ENCODE measurements at places on chromosomes 1 and 21.

DNA sequence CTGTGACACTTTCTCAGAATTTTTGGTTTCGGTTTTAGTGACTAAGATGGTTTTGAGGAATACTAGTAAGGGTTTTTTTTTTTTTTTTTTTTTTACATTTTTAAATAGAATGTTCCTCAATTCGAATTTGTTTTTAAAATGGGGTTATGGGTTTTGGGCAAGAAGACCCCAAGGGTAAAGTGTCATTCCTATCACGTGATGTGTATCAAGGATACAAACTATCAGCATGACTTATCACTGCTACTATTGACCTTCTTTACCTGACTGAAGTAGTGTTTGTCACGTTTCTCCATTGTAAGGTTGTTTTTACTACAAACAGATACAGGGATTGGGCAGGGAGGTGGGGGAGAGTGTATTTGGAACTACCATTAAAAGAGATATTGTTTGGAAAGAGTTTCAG is 781.1 kb upstream of the ADGRL4 start:
- DNase-seq, result no peak

- no peak for DNase-seq
Measured at GRCh38 chr21:22925032-22925431, 1926.8 kb downstream of the NCAM2 start.

DNA sequence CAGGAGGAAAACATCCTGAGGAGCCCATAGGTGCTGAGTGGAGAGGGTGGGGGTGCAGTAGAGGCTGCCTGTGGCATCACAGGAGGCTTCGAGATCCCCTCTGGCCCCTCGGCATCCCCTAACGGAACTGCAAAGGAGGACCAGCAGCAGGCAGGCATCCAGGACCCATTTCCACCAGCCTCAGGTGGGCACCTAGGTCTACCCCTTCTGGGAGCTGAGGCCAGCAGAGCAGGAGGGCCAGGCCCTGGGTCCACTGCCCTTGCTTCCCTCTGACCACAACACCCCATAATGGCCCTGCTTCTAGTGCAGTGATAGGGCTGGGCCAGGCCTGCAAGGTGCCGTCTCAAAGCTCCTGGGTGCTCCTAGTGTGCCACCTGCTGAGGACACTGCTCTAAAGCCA is 723.0 kb downstream of the PTPRU start:
- DNase-seq, result no peak

DNA sequence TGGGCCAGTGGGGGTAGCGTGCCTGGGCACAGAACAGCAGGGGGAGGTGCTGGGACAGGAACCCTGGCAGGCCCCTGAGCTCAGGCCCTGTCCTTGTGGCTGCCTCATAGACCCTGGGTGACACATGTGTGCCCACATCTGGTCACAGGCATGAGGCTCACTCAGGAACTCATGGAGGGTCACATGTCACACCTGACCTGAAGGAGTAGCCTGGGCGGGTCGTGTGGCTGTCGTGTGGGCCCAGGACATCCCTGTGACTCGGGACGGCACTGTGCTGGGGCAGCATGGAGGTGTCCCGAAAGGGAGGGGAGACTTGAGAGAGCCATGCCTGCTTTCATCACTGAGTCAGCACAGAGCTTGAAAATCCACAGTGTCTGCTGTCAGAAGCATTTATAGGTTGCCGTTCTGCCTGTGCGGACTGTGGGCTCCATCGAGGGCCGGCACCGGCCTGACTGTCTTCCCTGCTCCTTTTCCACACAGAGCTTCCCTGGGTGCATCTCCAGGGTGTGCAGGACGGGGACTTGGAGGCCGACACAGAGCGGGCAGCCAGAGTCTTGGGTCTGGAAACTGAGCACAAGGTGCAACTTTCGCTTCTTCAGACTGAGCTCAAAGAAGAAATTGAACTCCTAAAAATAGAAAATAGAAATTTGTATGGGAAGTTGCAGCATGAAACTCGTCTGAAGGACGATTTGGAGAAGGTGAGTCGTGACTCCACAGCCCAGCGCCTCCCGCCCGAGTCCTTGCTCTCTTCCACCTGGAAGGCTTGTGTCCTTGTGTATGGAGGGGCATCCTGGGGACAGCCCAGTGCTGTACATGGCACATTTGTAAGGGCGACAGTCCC is 32.8 kb downstream of the PCNT start:
- DNase-seq, result no peak

GRCh38 chr1:110339407-110340206 is 430 bp downstream of the RBM15 start:
- peak; percentile 39 for DNase-seq

DNA sequence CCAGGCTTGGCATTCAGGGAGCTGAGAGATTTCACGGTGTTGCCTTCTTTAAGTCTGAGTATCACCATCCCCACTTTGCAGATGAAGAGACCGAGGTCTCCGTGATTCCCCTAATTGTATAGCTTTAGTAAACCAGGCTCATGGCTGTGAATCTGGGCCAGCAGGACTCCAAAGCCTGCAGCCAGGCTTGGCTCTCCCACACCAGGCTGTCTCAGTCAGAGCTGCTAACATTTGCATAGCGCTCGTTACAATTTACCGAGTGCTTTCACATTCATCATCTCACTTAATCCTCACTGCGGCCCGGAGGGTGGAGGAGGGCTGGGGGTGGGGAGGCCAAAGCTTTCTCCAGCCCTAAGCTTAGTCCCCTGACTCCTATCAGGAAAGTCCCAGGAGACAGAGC is 11.7 kb downstream of the C1orf94 start:
- no peak for DNase-seq

GRCh38 chr1:205680073-205680851 is at the start of gene SLC45A3:
Gene SLC45A3 (minus strand): TSS chr1:205680509. CDS start chr1:205664656, 15,853 bp downstream.
- DNase-seq, result no peak

GRCh38 chr1:231357831-231358354 is 19.8 kb downstream of the SPRTN start:
- DNase-seq, result peak; percentile 26

DNA sequence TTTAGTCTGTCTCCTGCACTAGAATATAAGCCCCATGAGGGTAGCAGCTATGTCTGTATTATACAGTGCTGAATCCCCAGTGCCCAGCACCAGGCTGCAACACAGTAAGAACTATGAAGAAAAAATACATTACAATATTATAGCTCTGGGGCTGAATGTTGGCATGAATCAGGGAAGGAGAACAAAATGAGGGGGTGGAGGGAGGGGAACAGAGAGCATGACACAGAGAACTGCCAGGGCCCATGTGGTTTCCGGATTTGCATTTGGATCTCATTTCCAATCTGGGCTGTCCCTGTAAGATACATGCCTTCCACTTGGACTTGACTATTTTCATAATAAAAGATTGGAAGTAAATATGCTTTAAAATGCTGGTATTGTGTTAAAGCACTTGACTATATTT is 35.8 kb downstream of the C1orf198 start:
- DNase-seq, result no peak

Data from GM18507 (cell line).